ENCODE measurements at places on chromosomes 4 and X.
A peak's percentile ranks its signal among the peaks of the same experiment; 100 is the strongest.

GRCh38 chr4:61428950-61429349 is 228.8 kb downstream of the ADGRL3 start:
- DNase-seq = no peak

DNA sequence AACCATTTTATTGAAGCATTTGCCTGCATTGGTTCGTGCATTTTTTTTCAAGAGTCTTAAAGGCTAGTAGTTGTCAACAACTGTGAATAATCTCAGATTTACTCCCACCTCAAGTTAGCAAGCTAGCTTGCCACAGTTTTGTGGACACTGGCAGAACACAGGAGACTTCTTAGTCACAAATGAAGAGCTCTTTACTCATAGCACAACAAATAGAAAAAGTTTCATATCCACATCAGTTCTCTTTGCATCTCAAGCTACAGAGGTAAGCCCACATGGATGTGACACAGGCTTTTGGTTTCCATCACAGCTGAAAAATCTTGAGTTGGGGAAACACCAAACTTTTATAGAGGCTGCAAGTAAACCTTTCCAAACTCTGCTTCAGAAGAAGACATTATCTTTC is 2315.7 kb upstream of the TENM3 start:
- no peak for DNase-seq

DNA sequence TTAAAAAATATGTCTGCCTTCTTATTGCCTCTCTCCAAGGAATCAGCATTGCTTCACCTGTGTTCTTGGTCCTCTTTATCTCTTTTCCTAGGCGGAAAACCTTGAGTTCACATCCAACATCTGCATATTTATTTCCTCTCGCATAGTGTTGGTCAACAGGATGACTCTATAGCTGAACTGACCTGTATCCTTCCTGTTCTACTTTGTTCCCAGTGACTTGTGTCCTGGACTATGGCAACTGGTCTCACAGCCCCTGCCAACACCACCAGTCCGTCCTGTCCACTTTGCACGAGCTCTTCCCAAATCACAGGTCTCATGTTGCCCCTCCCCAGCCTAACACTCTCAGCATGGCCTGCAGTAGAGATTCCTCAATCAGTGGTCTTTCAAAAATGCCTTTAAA is 2.0 kb downstream of the DIPK2B start:
- DNase-seq = no peak

DNA sequence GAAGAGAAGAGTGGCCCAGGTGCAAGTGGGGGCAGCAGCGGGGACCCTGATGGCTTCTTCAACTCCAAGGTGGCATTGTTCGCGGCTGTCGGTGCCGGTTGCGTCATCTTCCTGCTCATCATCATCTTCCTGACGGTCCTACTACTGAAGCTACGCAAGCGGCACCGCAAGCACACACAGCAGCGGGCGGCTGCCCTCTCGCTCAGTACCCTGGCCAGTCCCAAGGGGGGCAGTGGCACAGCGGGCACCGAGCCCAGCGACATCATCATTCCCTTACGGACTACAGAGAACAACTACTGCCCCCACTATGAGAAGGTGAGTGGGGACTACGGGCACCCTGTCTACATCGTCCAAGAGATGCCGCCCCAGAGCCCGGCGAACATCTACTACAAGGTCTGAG is 11.4 kb downstream of the EFNB1 start:
- no peak for DNase-seq

GRCh38 chr4:146255874-146256273 is 41.5 kb downstream of the REELD1 start:
- DNase-seq = no peak

- DNase-seq = no peak
Measured at GRCh38 chr4:142248946-142249345, 597.2 kb downstream of the INPP4B start.

DNA sequence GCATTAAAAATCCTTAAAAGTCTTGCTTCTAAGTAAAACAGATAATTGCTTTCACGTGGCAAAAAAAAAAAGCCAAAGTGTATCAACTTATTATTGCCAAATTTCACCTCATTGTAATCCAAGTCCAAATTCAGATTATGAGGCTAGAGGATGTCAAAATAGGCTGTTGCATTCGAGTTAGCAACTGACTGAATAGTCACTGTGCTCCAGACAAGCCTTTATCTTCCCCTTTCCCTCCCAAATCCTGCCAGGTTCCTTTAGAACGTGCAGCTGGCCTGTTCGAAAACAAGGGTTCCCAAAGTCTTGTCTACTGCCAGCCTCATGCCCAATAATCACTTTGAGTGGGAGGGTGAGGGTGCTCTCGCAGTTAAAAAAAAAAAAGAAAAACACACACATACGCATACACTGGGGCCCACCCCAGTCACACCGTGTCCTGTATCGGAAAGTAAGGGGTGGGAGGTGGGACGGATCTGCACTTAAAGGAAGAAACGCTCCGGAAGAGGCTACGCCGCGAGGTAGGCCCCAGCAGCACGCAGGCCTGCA is 603 bp downstream of the MAD2L1 start:
- no peak for DNase-seq

DNA sequence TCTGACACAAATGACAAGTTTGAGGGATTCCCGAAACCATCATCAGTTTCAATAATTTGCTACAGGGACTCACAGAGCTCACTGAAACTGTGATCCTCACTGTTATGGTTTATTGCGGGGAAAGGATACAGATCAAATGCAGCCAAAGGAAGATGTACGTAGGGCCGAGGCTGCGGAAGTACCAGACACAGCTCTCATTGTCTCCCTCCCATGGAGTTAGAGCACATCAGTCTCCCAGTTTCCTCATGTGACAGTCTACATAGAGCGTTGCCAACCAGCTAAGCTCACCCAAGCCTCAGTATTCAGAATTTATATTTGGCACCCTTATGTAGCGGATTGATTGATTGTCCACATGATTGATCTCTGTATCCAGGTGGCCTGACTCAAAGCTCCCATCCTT is 137.8 kb upstream of the TENM3 start:
- DNase-seq = no peak

GRCh38 chr4:151361126-151361525 is 35.7 kb upstream of the SH3D19 start:
- no peak for DNase-seq

- DNase-seq = no peak
Measured at GRCh38 chr4:173272996-173273395, 61.2 kb downstream of the HMGB2 start.

DNA sequence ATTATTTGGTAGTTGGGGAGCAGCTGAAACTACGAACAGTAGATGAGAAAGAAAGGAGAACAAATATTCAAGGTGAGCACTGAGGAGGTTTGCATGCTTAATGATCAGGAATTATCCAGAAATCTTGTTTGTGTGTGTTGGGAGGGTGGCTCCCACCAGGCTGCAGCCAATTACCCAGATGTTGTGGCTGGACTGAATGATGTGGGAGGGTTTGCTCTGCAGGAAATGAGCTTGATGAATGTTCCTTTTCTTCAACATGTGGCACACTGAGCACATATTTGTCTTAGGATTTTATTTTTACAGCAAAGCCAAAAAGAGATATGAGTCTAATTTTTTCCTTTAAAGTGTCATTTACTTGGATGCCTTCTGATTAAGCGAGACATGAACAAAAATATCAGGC is 48.3 kb upstream of the AMOT start:
- no peak for DNase-seq

GRCh38 chrX:39874202-39874816 is 223.4 kb downstream of the BCOR start:
- DNase-seq = peak; percentile 58

DNA sequence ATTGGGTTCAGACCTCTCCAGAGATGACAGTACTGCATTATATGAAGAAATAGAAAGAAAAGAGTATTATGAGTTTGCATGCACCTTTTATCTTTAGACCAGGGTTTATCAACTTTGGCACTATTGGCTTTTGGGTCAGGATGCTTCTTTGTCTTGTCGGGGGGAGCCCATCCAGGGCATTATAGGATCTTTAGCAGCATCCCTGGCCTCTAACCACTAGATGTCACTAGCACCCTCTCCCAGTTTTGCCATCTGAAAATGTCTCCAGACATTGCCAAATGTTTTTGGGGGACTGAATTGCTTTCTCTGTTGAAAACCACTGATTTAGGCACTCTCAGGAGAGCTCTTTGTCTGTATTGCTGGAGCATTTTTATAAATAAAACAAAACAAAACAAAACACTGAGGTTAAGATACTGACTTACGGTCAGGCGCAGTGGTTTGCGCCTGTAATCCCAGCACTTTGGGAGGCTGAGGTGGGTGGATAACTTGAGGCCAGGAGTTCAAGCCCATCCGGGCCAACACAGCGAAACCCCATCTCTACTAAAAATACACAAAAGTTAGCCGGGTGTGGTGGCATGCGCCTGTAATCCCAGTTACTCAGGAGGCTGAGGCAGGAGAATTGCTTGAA is 23.6 kb downstream of the CA5B start:
- DNase-seq = no peak

DNA sequence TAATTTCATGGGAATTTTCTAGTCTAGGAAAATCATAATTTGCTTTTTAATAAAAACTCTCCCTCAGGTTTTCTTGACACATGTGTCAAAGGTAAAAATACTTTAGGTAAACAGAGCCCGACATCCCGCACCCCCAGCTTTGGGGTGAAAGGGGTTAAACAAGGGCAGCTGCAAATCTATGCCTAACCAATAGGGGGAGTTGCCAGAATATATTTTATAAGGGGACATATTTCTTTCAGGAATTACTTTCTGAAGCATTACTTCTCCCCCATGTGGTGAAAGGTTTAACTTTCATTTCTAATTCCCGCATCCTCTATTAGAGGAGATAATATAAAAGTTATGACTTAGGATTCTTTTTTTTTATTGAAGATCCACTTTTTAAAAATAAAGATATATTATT is 53.9 kb upstream of the HEPH start:
- no peak for DNase-seq

DNA sequence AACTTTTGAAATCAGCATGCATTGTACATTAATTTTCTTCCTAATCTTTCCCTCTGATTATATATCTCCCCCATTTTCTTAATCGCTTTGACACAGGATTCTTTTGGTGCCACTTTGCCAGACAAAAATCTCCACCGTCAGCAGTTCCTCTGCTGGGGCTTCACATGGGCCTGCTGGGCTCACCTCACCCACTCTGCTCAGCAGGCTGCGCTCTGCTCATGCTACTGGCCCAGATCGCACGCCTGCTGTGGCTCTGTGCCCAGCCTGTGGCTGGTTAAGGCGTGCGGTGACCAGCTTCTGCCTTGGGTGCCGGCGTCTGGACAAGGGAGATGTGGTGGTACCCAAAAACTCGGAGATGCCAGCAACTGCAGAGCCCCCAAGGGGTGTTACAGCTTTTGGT is 31.1 kb downstream of the UCHL1 start:
- DNase-seq = no peak

DNA sequence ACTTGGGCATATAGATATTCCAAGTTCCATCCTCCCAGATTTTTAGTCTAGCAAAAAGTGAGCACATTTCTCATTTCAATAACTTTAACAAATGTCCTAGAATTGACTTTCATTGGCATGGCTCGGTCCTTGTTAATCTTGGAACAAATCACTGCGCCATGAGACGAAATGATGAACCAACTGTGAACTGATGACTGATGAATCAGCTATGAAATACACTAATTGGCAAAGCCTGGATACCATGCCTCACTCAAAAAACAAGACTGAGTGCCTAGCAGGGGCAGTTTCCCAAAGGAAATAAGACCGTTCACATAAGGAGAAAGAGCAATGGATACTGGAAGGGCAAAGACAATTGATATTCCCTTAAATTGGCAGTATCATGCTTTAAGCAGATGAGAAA is 248.6 kb upstream of the VEGFC start:
- no peak for DNase-seq

GRCh38 chr4:58849026-58849425 is 1738.8 kb upstream of the IGFBP7 start:
- no peak for DNase-seq

- DNase-seq = no peak
Measured at GRCh38 chrX:119948381-119948780, 4.8 kb upstream of the NKAP start.

- no peak for DNase-seq
Measured at GRCh38 chr4:3851211-3851610, 85.0 kb downstream of the ADRA2C start.

- no peak for DNase-seq
Measured at GRCh38 chrX:3757510-3758025, 44.1 kb upstream of the PRKX start.
